ENCODE measurements at places on chromosomes 2 and 18. TPM values are rescaled to one million over a fixed set of nuclear protein-coding genes. Genes with fewer than 3 reads are reported as not detected.

- peak; percentile 34 for DNase-seq
These were observed 529 bp upstream of the MTA3 start for GRCh38 chr2:42567806-42568400.

DNA sequence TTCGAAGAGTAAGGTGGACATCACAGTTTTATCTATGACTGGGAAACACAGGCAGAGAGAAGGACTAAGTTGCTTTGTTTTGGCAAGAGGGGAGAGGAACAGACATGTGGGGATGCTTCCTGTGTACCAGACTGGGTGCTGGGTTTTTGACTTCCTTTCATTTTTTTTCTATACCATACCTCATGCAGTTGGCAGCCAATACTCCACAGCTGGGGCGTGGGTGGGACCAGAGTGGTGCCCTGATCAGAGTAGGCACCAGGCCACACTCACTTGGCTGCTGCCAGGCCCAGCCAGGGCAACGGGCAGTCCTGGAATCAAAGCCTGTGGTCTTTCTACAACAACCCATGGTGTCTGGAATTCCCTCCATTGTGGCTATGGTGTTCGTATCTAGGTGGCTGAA is 45.2 kb downstream of the SH3RF3 start:
- DNase-seq: peak; percentile 26

DNA sequence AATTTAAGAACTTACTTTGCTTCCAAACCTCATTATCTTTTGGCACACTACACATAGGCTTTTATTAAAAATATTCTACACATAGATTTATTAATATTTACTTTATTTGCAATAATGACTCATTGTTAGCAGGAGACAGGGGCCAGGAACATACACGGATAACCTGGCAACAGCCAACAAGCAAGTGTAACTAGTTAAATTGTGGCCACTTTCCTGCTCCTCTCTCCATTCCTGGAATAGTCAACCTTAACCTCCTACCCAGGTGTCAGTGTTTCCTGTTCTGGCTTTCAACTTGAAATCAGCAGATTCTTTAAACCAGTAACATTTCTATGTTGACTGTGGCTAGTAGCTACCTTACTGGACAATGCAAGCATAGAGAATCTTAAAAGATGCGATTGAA is 26.5 kb downstream of the ACVR1 start:
- DNase-seq: no peak

GRCh38 chr2:113209011-113209645 is 35.4 kb downstream of the PSD4 start:
- no peak for DNase-seq

DNA sequence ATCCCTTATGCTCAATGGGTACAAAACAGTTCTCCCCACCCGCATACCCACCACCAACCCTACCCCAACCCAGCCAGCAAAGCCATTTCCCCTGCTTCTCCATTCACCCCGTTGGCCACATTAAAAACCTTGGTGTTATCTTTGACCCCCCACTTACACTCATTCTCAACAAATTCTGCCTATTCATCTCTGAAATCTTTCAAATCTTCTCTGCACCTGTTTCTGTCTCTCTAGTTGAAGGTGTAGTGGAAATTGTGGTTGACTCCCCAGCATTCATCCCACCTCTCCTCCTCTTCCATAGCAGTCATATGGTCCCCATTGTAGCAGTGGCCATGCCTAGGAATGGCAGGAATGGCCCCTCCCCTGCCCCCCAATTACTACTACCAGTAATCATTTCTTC is 20.5 kb upstream of the TET3 start:
- DNase-seq: no peak

The LYPD1 gene
- not detected for total RNA-seq

The ZSWIM2 gene
- not detected for total RNA-seq

The FRZB gene
- total RNA-seq: not detected

Data from CD4-positive, alpha-beta T cell (primary cell).